ENCODE measurements at places on chromosomes 4 and X.

- no peak for DNase-seq
These were observed 48.5 kb upstream of the HDAC8 start for GRCh38 chrX:72621163-72621562.

DNA sequence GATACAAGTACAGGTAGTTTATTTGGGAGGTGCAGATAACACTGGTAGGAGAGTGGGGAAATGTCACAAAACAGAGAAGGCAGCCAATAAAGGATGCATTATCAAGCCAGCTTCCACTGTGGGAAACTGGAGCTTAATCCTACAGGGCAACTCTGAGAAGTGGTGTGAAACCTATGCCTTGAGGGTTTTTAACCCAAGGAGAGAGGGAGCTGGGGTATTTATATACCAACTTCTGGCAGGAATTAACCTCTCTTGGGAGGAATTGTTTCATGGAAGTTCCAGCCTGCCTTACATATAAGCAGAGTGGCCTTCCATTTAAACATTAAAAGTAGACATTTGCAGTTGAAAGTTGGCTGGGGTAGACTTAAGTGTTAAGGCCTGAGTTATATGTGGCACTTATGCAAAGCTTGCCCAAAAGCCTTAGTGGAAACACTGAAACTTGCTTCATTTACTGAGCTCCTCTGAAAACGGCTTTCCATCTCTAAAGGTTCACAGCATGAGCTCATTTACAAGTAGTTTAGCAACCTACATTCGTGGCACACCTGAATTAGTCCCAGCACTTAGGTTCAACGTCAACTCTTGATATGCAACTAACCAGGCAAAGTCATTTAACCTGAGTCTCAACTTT, 19.2 kb downstream of the MAGEB17 start:
- no peak for DNase-seq

- no peak for DNase-seq
These were observed 236.2 kb upstream of the MAGEB16 start for GRCh38 chrX:35561985-35562384.

DNA sequence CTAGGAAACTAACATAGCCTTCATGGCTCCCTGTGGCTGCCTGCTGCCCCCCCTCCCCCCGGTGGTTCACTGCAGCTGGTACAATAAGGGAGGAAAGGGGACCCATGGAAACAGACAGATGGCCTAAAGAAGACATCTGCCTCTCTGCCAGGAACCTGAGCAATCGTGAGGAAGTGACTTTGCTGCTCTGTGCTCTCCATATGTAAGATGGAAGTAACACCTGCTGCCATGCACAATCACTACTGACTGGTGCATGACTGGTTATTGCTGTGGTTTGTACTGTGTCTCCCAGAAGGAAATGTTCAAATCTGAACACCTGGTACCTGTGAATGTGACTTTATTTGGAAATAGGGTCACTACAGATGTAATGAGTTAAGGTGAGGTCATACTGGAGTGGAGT, 43.6 kb downstream of the CD99L2 start:
- no peak for DNase-seq

GRCh38 chr4:41963105-41963504, 18.5 kb upstream of the DCAF4L1 start:
- DNase-seq, result peak; percentile 16
